ENCODE measurements at places on chromosomes 3 and 15.

DNA sequence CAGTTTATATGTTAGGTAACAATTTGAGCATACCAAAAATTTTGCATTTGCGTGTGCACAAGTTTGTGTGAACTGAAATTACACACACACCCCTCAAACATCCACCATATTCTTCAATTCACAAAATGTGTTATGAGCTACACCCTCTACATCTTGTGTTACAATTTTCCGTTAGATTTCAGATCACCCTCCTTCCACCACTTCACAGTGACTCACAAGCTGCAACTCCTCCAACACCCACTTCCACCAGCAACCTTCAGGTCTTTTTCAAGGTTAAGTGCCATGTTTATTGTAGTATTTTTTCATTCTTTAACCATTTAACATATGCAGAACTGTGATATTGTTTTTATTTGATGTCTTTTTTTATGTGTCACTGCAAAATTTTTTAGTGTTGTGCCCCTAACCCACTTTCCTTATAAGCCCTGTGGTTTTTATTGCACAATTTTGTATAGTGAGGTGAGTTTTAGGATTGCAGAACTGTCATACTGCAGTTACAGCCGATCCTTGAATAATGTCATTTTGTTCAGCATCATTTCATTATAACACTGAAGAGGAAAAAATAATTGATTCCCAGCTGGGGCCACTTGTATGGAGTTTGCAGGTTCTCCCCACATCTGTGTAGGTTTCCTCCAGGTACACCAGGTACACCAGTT lies 148.9 kb downstream of the PLCL2 start:
- no peak for DNase-seq

DNA sequence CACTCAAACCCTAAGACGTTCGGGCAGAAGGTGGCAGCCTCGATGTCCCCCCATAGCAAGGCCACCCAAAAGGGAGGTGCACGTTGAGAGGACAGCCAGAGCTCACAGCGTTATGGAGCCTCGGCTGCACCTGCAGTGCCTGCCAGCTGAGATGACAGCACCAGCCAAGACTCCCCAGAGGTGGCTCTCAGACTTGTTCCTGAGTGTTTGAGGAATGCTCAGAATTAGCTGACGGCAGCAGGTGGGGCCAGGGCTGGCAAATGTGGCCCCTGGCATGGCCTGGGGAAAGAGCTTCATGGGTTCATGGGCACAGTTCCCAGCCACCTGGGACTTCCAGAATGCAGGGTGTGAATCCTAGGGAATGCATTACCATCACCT lies 177.8 kb downstream of the KLF13 start:
- DNase-seq: no peak

- no peak for DNase-seq
These were observed 34.5 kb downstream of the INSYN1 start for GRCh38 chr15:73718694-73719093.

DNA sequence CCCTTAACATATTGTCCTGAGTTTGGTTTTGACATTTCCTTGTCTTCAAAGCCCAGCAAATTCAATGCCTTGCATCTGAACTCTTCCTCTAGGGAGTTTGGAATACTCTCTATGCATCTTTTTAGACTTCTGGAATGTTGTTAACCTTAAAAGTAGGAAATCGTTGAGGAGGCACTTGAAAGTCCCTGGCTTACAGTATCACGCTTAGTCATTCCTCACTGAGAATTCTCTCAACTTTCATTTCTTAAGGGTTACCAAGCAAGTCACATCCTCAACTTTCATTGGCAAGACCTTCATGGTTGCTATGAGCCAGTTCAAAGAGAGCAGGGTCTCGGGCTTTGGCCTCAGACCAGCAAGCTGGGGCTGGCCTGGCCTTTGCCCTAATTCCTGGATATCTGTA lies 89.9 kb downstream of the ASB7 start:
- no peak for DNase-seq

- no peak for DNase-seq
These were observed 72.8 kb upstream of the ZNF280D start for GRCh38 chr15:56806148-56806536.

- no peak for DNase-seq
These were observed 240.0 kb downstream of the ZNF621 start for GRCh38 chr3:40764747-40765146.

GRCh38 chr15:82843566-82843965 lies 34.1 kb downstream of the WHAMM start:
- no peak for DNase-seq

All from left ventricle myocardium inferior (tissue), 1 donor.